AG08396 (cell line): ENCODE measurements at places on chromosomes 1 and 21.

DNA sequence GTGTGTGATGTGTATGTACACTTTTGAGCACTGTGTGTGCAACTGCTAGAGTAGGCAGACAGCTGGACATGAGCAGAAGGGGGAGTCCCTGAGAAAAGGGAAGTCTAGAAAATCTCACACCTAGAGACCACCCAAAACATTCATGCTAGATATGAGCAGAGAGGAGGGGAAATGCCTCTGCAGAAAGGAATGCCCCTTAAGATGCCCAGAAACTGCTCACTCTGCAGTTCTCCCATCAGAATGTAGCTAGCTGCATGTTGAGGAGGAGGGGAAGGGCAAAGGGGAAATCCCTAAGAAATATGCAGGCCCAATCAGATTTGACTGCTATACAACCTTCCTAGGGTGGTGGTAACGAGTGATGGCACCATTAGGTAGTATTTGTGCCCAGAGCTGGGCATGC, 31.8 kb upstream of the MAGOH start:
- no peak for DNase-seq

DNA sequence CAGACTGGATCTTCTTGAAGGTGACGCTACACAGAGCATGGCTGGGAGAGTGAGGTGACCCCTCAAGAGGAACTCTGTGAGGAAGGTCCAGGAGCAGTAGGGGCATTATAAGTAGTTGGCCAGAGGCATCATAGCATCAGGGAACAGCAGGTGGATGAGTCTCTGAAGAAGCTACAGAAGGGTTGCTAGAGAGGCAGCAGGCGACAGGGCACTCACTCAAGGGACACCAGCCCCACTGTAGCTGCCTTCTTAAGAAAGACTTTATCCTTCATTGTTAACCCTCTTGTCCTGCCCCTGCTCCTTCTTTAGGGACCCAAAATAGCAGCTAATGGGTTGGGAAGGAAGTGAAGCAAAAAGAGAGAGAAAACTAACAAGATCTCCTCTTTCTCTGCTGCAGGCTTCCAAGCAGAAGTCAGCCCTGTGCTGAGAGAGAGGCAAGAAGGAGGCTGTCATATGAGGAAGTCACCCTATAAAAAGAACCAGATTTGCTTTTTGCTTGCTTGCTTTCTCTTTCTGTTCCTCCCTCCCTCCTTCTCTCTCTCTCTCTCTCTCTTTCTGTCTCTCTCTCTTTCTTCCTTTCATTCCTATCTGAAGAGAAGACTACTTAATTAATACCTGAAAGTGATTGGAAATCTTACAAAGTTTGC, 7.7 kb upstream of the CD5L start:
- DNase-seq = no peak

- no peak for DNase-seq
These were observed 40.8 kb upstream of the DOCK7 start for GRCh38 chr1:62728963-62729362.

DNA sequence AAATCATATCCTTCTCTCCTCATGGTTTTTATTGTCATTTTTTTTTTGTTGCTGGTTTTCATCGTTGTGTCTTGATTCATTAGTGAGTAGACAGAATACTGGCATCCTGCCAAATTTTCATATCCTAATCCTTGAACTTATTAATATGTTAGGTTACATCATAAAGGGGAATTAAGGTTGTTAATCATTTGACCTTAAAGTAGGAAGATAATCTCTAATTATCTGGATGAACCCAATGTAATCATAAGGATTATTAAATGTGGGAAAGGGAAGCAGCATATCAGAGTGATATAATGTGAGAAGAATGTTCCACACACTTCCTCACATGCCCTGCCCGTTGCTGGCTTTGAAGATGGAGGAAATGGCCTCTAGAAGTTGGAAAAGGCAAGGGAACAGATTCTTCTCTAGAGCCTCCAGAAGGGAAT, 299.7 kb downstream of the HMCN1 start:
- DNase-seq = no peak

GRCh38 chr1:178934546-178934945, 63.7 kb upstream of the ANGPTL1 start:
- no peak for DNase-seq

DNA sequence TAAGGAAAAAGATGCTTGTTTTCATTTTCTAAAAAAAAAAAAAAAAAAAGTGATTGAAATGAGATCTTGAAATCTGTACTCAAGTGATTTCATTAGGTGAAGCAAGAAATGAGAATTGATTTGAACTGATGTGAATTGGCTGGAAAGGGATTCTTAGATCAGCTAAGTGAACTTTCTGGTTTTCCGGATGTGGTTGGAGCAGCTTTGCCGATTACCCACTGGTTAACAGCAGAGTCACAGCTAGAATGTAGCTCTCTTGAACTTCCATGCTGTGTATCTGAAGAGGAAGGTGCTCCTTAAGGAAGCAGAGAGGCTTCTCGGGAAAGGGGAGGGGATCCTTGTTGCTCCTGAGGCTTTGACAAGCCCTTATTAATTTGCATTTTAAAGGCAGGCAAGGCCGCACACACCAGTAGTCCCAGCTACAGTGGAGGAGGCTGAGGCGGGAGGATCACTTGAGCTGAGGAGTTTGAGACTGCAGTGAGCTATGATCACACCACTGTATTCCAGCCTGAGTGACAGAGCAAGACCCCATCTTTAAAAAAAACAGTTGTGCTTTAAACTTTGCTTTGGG, 28.7 kb upstream of the PWP2 start:
- no peak for DNase-seq

GRCh38 chr1:117587499-117588356, 18.1 kb upstream of the TENT5C start:
- no peak for DNase-seq

GRCh38 chr1:244316407-244316806, 135.3 kb downstream of the ADSS2 start:
- DNase-seq = peak; percentile 32

DNA sequence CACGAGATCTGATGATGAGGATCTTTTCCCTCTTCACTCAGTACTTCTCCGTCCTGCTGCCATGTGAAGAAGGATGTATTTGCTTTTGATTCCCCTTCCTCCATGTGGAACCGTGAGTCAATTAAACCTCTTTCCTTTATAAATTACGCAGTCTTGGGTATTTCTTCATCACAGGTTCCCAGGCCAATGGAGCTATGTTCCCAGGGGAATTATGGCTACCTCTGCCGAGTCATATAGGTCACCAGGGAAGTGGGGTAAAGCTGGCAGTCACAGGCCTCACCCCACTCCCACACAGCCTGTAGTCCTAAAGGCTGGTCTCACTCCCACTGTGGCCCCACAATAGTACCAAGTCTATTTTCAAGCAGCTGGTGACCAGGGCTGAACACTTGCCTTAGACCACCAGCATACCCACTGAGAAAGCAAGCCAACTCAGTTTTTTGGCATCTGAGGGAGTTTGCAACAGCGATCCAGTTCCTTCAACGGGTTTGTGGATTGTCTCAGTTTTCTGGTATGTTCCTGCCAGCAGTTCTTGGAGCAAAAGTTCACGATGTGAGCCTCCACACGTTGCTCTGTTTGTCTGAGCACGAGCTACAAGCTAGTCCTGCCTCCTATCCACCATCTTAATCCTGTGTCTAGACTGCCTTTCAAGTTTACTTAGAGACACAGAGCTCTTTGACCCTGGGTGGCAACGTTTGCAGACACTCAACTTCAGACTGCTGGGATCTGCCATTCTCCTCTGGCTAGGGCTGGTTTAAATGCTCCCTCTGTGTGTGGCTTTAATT, 104.5 kb downstream of the CENPF start:
- peak; percentile 11 for DNase-seq

- DNase-seq = no peak
These were observed 721.3 kb upstream of the NCAM2 start for GRCh38 chr21:20276954-20277353.

GRCh38 chr1:91548376-91549040, 47.9 kb downstream of the CDC7 start:
- DNase-seq = no peak

DNA sequence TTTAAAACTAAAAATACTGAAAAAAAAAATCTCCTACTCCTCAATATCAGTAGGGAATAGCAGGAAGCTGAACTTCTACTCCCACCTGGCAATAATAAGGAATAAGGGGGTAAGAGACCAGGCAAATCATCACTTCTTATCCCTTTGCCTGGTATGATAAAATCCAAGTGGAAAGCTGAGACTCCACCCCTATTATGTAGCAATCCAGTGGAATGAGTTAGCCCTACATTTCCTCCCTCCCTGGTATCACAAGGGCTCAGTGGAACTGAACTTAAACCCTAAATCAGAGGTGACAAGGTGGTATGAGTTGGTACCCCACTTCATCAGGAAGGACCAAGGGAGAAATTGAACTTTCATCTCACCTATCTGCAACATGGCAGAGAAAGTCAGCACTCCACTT, 25.7 kb downstream of the TRIM33 start:
- DNase-seq = peak; percentile 32
